MCF 10A (cell line): ENCODE measurements at places on chromosomes 13 and 19.
A peak's percentile ranks its signal among the peaks of the same experiment; 100 is the strongest.

DNA sequence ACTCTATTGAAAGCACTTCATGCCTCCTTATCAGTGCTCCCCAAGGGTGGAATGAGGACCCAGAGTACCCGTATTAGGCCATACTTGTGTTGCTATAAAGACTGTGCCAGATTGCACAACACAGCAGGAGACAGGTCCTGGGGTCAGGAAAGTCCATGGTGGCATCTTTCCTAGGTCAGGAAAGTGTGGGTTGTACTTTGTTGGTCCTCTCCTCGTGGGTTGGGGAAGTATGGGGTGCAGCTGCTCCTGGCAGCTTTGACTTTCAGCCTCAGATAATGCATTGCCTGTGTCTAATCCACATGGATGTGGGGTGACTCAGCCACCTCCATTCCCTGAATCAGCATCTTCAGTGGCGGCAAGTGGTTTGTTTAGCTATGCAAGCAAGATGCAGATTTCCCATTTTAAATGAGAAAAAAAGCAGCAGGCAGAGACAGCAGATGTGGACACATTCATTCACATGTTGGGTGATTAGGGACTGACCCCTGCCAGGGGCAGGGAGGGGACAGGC, 8.4 kb upstream of the CYP2B6 start:
- DNase-seq: no peak

GRCh38 chr19:48400018-48400742, 6.7 kb downstream of the GRIN2D start:
- DNase-seq: peak; percentile 67

GRCh38 chr13:82687884-82688283, 1194.4 kb downstream of the SLITRK1 start:
- peak; percentile 6 for DNase-seq

DNA sequence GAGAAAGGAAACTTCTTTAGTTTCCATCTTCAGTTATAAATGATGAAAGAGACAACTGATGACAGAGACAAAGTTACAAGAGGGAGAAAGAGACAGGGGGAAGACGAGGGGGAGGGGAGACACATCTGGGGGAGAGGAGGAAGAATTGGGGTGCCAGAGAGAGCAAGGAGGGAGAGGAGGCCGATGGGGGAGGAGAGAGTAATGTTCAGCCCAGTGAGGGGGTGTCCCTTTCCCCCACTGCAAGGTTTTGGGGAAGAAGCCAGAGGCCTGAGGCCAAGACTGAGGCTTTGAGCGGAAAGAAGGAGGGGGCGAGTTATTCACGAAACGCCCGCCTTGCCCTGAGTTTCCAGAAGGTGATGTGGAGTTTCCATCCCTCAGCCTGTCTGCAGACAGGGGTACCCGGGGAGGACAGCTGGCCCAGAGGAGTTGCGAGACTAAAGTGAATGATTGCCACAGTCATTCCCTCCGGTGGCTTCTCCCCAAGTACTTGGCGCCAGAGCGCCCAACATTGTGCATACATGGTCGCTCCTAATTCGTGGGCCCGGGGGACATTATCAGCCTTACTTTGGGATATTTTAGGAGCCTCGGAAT, 558 bp upstream of the PPAN start:
- DNase-seq: no peak

DNA sequence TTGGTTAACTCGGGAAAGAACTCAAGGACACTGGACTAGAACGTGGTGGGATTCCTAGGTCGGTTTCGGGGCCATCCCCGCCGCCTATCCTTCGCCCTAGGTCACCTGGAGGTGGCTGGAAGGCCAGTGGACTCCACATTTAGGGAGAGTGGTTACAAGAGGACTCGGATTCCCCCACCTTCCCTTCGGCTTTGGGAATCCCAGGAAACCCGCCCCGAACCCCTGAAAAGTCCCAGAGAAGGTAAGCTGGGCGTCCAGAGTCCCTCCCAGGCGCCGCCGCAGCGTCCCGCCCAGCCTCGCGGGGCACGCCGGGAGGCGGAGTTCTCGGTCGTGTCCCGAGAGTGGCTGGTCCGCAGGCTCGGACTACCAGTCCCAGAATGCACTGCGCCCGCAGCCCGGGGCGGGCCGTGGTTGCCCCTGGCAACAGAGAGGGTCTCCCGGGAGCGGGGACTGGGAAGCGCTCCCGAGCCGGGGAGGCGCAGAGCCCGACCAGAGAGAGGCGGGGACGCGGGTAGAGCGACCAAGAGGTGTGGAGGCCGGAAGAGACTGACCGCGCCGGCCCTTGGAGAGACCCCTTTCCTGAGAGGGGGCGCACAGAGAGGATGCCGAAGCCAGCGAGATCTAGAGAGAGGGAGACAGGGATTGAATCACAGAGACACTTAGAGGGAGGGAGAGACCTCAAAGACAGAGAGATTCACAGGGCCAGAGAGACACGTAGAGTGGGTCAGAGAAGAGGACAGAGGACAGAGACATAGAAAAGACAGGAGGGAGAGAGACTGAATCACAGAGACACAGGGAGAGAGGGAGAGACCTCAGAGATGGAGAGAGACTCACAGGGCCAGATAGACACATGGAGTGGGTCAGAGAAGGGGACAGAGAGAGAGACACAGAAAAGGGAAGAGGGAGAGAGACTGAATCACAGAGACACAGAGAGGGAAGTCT, 2.6 kb upstream of the PRKCG start:
- peak; percentile 78 for DNase-seq

GRCh38 chr19:40599331-40599901, 1.8 kb upstream of the LTBP4 start:
- no peak for DNase-seq

- no peak for DNase-seq
Observed at GRCh38 chr13:113152984-113153809, 5.3 kb upstream of the PROZ start.

- DNase-seq: peak; percentile 88
Observed at GRCh38 chr19:12788682-12789097, 2.6 kb upstream of the JUNB start.

GRCh38 chr13:95784161-95784899, 107.4 kb downstream of the DNAJC3 start:
- DNase-seq: peak; percentile 85

DNA sequence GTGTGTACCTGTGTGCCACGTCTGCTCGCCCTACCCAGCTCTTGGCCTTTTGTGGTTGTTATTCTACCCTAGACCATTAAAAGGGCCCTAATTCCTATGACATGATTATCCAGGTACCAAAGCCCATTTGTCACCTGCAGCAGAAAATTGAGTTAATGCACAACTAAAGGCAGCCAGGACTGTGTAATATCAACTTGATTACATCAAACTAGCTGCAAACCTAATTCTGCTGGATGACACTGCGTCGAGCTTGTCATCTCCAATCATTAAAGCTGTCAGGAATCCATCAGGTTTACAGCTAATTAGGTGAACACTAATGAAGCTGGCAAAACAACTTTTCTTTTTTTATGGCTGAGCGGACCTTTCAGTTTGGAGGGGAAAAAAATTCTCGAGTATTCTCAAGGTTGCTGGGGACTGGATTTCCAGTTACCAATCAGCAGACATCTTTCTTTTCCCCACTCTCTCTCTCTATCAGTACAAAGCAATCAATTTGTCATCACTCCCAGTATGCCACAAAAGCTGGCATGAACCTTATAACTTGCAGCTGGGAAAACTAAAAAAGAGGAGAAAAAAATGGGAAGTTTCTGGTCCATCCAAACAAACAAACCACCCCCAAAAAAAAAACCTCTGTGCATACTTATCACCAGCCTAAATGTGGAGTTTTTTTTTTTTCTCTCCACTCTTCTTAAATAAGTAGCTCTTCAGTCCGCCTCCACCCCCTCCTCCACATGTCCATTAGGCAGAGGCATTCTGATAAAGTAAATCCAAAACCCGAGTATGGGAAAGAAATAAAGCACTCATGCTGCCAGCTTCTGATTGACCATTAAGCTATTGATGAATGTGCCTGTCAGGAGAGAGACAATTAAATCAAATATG, 2.8 kb downstream of the TSHZ3 start:
- DNase-seq: no peak

- peak; percentile 14 for DNase-seq
Observed at GRCh38 chr19:41646589-41647204, 19.8 kb upstream of the CEACAM4 start.

DNA sequence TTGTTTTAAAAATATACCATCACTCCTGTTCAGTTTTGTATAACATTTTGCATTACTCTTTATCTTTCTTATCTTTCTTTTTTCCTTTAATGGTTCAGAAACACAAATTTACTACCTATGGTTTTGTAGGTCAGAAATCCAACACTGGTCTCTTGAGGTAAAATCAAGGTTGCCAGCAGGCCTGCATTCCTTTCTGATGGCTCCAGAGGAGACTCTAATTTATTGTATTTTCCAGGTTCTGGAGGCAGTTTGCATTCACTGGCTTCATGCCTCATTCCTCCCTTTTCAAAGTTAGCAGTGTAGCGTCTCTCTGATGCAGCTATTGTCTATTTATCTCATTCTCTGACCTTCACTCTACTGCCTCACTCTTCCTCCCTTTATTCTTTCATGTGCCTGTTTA, 767.4 kb downstream of the SLITRK6 start:
- no peak for DNase-seq

DNA sequence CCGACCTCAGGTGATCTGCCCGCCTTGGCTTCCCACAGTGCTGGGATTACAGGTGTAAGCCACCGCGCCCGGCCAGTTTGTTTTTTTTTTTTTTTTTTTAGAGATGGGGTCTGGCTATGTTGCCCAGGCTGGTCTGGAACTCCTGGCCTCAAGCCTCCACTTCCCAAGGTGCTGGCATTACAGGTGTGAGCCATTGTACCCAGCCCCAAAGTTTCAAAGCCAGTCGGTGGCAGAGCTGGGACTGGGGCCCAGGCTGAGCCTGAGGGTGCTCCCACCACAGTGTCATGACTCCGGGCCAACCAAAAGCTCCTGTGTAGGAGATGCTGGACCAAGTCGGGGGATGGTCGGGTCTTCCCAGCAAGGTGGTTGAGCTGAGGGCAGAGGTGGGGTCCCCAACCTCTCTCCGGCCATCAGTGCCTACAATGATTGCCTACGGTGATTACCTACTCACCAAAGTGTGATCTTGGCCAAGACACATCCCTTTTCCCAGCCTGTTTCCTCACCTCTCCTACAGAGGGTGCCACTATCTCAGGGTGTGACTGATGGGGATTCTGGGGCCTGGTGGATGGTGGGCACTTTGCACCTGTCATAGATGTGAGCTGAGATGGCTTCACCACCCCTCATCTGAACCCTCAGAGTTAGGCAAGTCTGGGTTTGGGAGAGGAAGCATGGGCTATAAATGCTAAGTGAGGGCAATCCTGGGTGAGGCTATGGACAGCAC, 5.9 kb upstream of the SAMD1 start:
- DNase-seq: no peak

DNA sequence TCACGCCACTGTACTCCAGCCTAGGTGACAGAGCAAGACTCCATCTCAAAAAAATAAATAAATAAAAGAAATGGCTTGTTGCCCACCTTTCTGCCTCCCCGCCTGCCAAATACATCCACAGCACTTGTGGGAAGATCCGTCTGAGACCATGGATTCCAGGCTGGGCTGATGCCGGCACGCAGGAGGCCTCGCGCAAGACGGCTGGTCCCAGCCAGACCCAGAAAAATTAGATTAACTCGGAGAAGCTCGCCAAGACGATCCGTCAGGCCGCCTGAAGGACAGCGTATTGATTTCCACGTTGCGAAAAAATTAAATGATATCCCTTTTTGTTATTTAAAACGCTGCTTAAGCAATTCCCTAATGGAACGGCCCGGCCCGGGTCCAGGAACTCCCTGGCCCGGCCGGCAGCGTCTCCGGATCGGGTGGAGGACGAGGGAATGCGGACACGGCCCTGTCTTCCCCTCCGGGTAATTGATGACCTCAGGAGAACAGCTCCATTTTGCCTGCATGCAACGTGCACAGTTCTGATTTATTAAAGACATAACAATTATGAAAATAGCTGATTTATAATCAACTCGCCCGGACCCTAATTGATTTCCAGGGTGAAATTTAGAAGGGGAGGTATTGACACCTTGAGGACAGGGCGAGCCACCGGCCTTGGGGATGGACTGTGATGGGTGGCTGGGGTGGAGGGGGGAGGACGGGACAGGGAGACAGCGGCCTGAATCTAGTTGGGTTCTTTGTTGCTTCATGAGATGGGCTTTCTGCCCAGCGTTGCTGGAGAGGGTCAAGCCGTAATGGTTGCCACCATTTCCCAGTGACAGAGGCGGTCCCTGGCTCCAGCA, 52.1 kb downstream of the ZNRF4 start:
- DNase-seq: no peak

- DNase-seq: no peak
Observed at GRCh38 chr13:47832458-47832972, 168.6 kb downstream of the SUCLA2 start.

- DNase-seq: no peak
Observed at GRCh38 chr19:48906324-48906723, 6.2 kb downstream of the NUCB1 start.

GRCh38 chr19:7652061-7652641, 15.2 kb downstream of the STXBP2 start:
- peak; percentile 94 for DNase-seq

GRCh38 chr13:110485604-110486003, 75.9 kb downstream of the RAB20 start:
- no peak for DNase-seq

- no peak for DNase-seq
Observed at GRCh38 chr13:42788601-42789000, 7.2 kb downstream of the FAM216B start.

DNA sequence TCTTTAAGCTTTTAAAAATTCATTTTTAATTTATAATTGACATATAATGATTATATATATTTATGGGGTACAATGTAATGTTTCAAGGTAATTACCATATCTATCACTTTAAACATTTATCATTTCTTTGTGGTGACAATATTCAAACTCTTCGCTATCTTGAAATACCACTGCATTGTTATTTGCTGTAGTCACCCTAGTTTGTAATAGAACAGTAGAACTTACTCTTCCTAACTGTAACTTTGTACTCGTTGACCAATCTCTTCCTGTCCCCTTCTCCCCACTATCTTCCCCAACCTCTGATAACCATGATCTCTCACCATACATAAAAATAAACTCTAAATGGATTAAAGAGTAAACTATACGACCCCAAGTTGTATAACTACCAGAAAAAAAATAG, 20.4 kb downstream of the COG6 start:
- DNase-seq: no peak

DNA sequence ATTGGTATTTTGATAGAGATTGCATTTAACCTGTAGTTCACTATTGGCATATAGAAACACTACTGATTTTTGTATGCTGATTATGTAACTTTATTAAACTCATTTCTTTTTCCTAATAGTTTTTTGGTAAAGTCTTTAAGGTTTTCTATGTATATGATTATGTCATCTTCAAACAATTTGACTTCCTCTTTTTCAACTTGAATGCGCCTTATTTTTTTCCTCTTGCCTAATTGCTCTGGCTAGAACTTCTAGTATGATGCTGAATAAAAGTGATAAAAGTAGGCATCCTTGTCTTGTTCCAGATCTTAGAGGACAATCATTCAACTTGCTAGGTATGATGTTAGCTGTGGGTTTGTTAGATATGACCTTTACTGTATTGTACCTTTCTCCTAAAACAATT, 1034.9 kb downstream of the PCDH9 start:
- no peak for DNase-seq

GRCh38 chr13:20349564-20350381, 117.7 kb upstream of the GJB6 start:
- no peak for DNase-seq

DNA sequence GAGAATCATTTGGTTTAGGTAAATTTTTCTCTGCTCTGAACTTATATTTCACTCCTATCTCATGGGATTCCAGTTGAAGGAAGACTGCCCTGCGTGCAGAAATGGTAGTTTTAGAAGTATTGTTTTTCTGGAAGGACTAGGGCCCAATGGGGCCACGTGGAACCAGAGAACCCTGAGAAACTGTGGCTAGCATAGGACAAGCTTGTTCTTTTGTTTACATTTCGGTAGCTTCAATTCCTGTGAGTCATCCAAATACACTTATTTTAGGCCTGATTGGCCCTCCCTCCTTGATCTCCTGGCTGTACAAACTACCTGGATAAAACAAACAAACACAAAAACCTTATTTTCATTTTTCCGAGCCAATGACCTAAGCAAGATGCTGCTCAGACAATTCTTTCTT, 124.0 kb downstream of the ITGBL1 start:
- peak; percentile 63 for DNase-seq
